ENCODE measurements at places on chromosomes 7 and 10.

DNA sequence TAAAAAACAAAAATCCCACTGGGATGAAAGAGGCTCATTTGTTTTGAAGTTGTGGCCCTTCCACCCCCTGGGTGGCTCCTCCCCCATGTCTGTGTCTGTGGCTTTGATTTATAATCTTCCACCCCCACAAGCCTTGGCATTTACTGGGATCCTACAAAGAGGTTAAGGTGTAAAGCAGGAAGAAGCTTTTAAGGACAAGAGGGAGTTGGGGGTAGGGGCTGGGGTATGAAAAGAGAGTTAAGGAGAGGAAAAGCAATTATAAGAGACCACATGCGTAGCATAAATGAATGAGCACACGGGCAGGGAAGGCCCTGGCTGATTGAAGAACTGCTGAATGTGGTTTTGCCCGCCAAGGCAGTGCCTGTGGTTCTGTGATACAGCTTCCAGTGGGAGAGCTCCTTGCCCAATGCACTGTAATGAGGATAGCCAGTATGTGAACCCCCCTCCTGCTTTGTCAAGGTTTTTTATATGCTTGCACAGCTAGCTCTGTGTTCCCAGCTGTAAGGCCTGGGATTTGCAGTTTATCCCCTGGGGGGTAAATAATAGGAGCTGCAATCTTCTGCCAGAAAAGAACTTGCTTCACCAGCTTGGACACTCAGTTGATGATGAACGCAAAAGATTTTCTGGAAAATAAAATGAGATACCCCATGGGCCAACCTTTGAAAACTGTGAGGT, 34.7 kb upstream of the KMT2E start:
- DNase-seq = no peak

DNA sequence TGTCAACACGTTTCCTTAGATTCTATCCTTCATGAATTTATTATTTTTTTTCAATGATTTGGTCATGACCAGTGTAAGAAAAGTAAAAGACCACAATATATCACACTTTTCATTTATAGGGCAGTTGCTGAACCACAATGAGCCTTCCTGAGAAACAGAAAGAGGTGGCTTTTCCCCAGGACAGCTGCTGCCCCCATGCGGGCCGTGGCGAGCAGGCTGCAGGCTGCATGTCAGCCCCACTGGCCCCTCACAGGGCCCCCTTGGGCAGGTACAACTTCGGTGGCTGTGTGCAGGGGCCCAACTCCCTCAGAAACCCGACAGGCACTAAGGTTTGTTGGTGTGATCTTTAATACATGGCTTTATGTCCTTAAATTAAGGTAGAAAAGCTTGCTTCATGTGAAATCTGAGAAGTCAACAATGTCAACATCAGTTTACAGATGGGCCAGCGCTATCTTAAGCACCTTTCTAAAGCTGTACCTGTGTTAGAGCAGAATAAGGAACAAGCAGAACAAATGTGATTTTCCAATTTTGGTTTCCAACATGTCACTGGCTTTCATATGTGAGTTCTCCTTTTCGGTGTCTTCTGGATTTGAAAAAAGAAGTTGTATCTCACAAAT, 10.6 kb downstream of the BEND7 start:
- DNase-seq = peak; percentile 2

- DNase-seq = no peak
These were observed 21.7 kb upstream of the NKX6-2 start for GRCh38 chr10:132807621-132808049.

DNA sequence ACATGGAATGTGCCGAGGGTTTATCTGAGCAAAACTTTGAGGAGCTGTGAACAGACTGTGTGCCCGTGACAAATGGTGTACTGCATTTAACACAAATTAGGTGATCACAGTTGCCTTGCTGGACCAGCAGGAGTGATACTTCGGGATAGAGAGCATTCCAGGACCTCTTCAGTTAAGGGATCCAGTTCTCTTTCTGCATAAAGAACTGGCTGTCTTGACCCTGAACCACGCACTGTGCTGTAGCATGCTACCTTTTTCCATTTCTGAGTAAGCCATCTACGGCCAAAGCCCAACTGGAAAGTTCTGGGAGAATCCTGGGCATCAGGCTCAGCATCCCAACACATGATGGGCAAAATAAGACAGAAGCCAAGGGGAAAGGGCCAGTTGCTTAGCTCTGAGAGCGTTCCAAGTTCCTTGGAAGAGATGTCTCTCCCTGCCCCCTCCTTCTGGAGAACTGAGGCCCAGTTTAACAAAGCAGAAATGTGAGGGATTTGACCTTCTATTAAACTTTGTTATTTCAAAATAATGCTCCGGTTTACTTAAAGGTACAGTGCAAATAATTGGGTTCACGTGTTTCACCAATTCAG, 37.9 kb upstream of the ADD3 start:
- no peak for DNase-seq

DNA sequence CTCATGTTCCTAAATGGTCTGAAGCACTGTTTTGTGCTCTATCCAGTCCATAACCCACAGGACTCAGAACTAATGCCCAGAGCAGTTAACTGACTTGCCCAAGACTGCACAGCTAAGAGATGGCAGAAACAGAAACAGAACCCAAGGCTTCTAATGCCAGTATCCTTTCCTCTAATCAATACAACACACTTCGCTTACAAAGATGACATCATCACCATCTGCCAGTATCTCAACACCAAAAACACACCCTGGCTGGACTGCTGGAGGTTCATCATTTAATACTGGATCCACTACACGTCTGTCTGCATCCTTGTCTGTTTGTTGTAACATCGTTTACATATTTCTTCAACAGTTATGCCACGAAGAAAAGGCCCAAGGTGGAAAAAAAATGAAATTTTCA, 165.3 kb downstream of the SFMBT2 start:
- no peak for DNase-seq

GRCh38 chr7:140624392-140625191, 16.0 kb downstream of the DENND2A start:
- DNase-seq = no peak

DNA sequence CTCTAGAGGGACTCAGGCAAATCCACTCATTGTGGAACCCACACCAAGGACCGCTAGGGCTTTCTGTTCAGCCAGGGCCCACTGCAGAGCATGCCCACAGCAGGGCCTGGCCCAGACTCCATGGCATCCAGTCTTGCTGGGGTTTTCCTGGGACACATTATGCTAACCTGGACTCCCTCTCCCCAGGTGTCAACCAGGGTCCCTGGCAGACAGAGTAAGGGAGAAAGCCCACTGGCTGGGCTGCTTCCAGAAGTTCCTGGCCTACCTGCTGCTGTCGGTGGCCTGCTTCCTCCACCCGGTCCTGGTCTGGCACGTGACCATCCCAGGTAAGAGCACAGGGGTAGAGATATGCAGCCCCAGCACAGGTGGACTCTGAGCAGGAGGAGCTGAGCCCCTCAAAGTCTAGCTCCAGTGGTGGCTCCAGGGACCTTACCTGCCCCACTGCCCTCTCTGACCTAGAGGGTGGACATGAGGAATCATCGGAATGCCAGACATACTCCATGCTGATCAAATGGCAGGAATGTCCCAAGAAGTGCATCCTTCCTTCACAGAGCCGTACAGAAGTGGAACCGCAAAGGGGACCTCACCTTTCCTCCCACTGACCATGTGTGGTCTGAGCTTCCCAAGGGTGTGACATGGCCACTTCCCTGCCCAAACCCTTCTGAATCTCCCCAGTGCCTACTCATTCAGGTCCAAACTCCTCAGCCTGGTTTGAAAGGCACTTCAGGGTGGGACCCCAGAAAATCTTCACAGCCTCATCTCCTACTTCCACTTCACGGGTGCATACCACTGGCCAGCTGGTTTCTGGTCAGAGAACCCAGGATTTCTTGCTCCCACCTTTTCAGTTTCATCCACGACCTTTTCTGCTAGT, 22.5 kb downstream of the TMEM72 start:
- DNase-seq = no peak

GRCh38 chr10:119370972-119371703, 163.8 kb downstream of the GRK5 start:
- no peak for DNase-seq

DNA sequence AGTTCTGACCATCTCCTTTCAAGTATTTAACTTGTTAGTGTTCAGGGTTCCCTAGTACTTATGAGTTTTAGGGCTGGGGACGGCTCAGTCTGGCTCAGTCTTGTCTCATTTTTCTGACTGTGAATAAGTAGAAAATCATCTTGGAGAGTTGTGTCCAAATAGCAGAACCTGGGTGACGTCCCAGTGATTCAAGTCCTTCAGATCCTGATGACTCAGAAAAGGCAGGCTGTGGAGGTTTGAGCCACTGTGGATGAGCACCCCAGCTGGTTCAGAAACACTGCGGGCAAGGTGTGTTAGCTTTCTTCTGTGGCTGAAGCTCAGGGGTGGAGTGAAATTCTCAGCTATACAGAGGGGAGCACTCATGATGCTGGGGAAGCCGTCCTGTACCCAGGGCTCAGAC, 154.4 kb upstream of the NPY start:
- DNase-seq = no peak

- no peak for DNase-seq
These were observed 23.7 kb upstream of the SEPTIN7 start for GRCh38 chr7:35777121-35777520.

DNA sequence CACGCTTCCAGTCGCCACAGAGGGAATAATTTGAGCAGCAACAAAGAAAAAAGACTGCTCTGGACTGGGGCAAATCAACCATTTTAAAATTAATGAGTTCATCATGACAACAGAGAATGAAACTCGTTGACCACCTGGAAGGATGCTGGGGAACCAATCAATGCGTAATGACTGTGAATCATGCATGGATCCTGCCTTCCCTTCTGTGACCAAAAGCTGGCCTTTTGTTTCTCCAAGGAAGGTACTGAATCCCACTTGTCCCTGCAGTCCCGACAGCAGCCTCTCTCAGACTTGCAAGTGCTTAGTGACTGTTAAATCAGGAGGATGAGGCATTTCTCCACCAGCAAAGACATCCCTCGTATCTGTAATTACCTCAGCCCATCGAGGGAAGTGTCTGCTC, 68.0 kb upstream of the TNS3 start:
- DNase-seq = no peak

DNA sequence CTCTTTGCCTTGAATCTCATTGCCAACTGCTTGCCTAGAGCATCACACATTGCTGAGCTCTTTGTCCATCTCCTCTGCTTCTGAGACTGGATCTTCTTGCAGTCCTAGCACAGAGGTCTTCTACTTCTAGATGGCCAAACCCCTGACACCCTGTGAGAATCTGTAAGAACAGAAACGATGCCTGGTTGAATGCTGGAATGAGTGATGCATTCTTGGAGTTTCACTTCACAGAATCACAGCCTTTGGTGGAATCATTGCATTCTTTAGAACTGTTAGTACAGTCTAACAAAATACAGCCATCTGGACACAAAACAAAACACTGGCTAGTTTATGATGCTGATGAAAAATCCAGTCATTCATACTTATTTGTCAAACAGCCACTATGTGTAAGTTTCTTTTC, 141.7 kb upstream of the ITGB1 start:
- DNase-seq = no peak

GRCh38 chr10:73950155-73950948, 39.4 kb downstream of the PLAU start:
- DNase-seq = no peak

DNA sequence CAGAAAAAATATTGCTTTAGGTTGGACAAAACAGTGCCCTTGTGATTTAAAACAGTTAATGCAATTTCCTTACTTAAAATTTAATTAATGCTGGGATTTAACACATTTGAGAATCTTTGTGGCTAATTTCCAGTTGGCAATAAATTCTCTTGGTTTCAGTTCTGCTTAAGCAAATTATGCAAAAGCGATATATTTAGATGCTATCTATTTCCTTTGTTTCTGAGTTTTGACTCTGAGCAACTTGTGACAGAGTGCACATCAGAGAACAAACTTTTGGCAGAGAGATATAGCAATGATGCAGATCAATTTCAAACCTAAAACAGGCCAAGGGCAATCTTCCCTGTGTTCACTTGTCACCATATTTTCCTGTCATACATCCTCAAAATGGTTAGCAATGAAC, 933.6 kb upstream of the ZWINT start:
- DNase-seq = no peak

DNA sequence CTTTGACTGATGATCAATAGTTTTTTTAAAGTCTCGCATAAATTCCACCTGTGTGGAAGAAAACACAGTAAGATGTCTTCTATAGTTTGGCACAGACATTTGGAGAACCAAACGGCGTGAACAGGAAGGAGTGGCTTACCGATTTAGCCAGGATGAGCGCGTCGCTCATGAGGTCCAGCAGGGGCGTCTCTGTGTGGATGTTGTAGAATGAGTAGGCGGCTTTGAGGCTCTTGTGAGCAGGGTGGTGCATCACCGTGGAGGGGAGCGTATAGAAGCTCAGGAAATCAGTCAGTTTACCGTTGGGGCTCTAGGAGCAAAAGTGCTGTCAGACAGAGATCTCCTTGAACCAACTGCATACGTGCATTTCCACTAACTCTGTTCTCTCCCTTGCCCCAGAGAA, 15.5 kb downstream of the RPP38 start:
- DNase-seq = no peak

Measured in AML-193 (cell line).